ENCODE measurements at places on chromosomes 2 and 18.

GRCh38 chr2:182509216-182509615 lies 82.4 kb upstream of the PDE1A start:
- no peak for DNase-seq

- no peak for DNase-seq
These were observed 300.1 kb downstream of the TDRD15 start for GRCh38 chr2:21423854-21424253.

DNA sequence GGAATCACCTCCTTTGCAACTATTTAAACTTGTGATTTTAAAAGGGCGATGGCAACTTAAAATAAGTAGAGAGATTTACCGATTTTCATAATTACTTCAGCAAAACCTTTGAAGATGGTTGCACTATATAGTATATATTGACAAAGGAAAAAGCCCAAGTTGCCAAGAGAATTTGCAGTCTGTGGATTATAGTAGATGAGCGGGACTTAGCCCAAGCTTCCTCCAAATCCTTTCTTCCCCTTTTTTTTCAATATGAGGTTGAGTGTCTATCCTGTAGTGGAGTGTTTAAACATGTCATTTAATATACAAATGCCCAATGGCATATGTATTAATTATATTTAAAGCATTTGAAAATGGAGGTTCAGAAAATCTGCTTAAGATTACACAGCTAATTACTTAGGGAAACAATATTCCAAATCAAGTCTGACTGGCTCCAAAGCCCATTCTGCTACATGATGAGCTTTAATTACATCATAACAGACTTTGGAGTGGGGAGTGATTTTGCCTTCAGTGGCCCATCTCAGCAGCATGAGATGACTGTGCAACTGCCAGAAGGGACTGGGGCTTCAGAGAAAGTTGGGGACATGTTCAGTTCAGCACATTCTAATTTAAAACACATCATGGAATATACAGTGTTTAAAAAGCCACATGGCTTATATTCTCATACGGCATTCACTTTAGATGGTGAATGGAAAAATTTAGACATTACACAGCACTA lies 73.2 kb downstream of the COL3A1 start:
- no peak for DNase-seq

- no peak for DNase-seq
These were observed 14.3 kb downstream of the PAX3 start for GRCh38 chr2:222284466-222284865.

DNA sequence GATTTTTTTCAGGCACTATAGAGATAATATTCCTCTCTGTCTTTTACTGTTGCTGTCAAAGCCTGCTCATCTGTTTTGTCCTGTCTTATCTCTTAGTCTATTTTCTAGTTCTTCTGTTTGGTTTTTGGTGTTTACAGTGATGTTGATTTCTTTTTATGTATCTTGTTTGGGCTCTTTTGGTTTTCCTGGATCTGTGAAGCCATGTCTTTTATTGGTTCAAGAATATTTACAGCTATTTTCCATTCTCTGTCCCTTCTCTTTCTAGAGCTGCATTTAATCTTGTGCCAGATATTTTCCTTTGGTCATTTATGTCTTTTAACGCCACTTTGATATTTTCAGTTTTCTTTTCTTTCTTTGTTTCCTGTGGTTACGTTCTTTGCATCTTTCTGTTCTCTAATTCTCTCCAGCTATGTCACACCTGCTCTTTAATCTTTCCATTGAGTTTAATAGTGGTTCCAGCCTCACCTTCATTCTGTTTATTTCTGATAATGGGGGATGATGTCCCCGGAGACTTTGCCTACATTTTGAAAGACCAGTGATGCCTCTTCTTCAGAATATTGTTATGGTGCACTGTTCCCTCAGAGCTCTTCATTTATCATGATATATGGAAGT lies 32.0 kb downstream of the SMCHD1 start:
- DNase-seq: no peak

GRCh38 chr18:32167980-32168730 lies 21.7 kb upstream of the MEP1B start:
- no peak for DNase-seq

DNA sequence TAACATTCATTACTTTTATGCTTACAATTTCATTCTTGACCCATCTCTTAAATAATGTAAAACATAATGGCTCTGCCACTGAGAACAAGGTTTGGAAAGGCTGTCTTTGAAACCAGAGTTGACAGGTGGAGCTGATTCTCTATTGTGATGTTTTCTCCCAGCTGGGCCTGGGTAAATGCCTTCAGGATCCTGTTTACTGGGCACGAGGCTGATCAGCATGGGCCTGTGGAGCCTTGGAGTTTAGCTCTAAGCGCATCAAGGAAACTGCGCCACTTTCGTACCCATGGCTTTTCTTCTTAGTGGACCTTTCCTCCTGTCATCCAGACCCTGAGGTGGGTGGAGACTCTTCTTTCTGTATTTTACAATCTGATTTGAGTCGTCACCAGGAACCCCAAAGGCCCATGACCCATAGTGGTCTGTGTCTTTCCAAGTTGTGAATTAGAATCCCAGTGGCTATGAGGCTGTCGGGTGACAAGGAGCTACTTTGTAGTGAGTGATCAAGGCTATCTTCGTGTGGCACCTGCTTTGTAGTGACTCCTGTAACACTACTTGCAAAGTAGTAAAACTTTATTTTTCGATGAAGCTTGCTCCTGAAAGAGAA lies 123.1 kb downstream of the LPIN1 start:
- DNase-seq: no peak

- DNase-seq: no peak
These were observed 19.6 kb upstream of the FTCDNL1 start for GRCh38 chr2:199870581-199870980.

DNA sequence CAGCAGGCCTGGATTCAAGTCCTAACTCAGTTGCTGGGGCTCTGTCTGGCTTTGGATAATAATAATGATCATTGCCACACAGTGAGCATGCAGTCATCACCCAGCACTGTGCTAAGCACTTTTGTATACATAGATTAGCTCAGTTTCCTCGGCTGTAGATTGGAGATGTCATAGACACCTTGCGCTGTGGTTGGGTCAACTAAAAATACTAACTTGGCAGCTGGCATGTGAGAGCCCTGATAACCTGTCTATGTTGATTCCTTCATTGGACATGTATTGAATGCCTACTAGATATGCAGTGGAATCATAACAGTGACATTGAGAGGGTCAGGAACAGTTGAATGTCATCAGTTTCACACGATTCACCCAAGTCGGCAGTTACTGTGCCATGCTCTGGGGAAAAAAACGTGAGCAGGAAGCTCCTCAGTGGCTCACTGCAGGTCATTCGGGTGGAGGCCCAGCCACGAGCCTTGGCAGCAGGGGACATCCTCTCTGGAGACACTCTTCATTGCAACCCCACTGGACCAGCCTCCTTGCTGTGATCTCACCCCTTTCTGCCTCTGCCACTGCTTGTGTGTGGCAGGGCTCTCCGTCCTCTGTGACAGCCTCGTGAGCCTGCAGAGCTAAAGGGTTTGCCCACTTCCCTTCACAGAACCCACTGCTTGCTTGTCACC lies 85.3 kb downstream of the NPAS2 start:
- no peak for DNase-seq

DNA sequence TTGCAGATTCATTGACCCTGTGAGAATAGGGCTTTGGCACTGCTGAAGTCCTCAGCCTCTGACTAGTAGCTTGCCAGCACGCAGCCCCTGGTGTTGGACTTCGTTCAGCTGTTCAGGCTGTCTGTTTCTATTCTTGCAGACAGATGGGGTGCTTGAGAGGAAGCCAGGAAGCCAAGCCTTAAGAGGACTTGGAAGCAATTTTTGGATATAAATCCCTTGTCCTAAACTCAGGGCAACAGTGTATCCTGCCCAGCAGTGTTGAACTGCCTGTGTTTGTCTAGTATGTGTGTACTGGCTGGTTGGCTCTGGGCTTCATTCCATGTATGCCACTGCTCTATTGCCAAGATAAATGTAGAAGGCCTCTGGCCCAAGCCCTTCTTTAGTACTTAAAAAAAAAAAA lies 108.6 kb downstream of the COMMD1 start:
- no peak for DNase-seq

GRCh38 chr2:120539937-120540718 lies 194.2 kb downstream of the INHBB start:
- no peak for DNase-seq

DNA sequence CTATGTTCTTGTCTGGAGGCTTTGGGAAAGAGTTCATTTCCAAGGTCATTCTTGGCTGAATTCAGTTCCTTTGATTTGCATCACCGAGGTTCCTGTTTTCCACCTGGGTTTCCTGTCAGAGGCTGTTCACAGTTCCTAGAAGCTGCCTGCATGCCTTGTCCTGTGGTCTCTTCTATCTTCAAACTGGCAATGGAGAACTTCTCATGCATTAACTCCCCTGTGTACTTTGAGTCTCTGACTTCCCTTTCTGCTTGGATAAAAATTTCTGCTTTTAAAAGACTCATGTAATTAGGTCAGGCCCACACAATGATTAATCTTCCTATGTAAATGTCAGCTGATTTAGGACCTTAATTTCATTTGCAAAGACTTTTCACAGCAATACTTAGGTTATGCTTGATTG lies 499.3 kb upstream of the FANCL start:
- no peak for DNase-seq

- no peak for DNase-seq
These were observed 106.3 kb upstream of the CDCA7 start for GRCh38 chr2:173248381-173248780.

DNA sequence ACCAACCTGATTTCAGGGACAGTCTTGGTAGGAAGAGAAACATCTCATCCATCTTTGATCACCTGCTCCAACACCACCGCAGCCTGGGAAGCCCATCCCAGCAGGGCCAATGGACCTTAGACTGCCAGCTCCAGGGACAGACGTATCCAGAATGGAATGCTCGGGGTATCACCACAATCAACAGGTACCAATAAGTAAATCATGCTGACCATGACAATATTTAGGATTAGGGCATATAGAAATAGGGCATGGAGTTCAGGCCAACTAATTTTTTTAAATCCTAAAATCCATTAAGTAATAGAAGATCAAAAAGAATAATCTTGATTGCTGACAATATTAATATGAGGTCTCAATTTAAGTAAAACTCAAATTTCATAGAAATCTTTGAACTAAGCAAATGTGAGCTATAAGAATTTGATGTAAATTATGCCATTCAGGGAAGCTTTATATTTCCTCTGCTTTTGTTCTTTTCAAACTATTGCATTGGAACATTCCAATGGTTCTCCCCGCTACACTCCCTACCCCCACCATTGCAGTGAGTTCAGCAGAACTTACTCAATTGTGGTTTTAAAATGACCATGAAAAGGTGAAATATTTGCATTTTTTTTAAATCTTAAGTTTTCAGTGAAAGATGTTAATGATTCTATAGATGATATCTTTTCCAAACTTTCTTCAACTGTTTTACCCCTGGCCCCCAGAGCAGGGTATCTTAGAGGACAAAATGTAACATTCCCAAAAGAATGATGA lies 138.6 kb downstream of the DNER start:
- DNase-seq: no peak

DNA sequence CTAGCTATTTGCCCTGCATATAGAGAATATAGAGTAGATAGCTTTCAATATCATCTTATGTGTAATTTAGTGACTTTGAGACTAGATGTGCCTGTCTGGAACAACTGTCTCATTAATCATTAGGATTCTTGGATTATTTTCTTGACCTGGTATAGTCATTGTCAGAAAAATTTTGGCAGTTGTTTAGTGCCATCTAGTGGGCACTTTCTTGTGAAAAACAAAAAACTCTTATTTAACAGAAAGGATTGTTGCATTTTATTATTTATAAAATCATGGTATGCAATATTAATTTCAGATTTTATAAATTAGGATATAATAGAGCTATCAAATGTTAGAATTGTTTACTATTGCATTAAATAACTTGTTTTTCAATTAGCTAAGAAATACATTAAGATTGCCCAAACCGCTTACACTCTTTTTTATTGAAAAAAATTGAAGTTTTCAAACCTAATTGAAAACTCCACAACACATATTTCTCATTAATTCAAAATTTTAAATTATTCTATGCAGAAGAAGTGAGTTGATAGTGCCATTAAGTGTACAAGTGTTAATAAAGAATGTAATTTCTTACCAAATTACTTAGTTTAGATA lies 80.3 kb downstream of the DYNAP start:
- no peak for DNase-seq

DNA sequence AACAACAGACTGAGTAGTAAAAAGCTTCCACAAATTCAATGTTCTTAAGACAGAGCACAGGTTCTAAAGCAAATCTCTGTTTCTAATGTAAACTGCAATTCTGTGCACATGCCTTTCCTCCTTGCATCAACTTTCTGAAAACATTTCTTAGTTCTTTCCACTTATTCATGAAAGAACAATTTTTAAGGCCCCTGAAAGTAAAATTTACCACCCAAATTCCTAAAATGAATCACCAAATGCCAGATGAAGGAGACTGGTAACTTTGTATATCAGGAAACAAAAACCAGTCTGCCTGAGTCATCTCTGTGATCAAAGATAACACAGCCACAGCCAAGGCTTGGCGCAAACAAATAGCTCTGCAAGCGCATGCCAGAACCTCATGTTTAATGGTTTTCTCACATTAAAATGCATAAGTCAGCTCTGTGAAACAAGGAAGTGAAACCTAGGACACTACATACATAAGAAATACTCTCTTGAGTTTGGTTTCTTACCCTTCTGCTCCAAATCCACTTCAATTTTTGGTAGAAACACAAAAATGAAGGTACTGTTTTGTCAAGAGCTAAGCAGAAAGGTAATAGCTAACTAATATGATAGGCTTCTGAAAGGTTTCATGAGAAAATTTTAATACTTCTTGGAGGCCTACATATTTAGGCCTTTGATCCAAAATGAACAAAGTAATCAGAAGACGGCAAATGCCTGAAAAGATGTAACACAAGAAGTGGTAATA lies 169.4 kb downstream of the THADA start:
- DNase-seq: no peak

GRCh38 chr2:63984606-63985359 lies 34.4 kb downstream of the VPS54 start:
- DNase-seq: no peak

GRCh38 chr18:45357686-45358470 lies 257.4 kb upstream of the SLC14A2 start:
- no peak for DNase-seq

- no peak for DNase-seq
These were observed 222.1 kb downstream of the MTX2 start for GRCh38 chr2:176491172-176491904.

- no peak for DNase-seq
These were observed 9.2 kb upstream of the SERPINB2 start for GRCh38 chr18:63878343-63878742.

GRCh38 chr2:1730015-1730927 lies 14.0 kb downstream of the PXDN start:
- no peak for DNase-seq
